Tibial nerve (tissue), 4 donors: ENCODE measurements at places on chromosomes 4 and X.
A peak's percentile ranks its signal among the peaks of the same experiment; 100 is the strongest.

GRCh38 chrX:95903490-95903889 is 781.2 kb upstream of the DIAPH2 start:
- no peak for DNase-seq

- no peak for DNase-seq
Observed at GRCh38 chr4:16817286-16817685, 81.2 kb downstream of the LDB2 start.

DNA sequence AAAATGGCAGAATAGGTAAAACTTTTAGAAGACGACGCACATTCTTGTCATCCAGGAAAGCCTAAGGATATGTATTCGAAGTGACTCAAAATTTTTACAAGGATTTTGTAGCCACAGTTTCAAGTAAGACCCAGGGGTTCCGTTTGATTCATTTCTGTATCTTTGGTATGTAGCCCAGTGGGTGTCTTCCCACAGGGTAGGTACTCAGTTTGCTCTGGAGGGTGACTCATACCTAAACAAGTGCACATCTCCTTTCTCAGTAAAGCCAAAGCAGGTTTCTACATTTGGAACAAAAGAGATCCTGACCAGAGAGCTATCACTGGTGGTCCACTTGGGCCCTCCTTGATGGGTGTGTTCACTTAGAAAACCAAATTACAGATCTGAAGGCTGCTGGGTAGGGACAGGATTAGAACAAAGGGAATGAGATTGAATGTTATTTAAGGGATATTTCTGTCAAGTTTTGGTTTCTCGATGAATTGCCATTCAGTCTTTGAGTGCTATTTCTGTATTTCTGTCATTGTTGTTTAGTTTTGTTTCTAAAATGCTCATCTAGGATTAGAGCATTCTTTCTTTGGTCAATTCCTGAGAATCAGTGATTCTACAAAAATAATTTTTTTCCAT is 56.1 kb downstream of the PLS3 start:
- DNase-seq = no peak

- DNase-seq = no peak
Observed at GRCh38 chr4:189773909-189774308, 166.8 kb upstream of the FRG1 start.

DNA sequence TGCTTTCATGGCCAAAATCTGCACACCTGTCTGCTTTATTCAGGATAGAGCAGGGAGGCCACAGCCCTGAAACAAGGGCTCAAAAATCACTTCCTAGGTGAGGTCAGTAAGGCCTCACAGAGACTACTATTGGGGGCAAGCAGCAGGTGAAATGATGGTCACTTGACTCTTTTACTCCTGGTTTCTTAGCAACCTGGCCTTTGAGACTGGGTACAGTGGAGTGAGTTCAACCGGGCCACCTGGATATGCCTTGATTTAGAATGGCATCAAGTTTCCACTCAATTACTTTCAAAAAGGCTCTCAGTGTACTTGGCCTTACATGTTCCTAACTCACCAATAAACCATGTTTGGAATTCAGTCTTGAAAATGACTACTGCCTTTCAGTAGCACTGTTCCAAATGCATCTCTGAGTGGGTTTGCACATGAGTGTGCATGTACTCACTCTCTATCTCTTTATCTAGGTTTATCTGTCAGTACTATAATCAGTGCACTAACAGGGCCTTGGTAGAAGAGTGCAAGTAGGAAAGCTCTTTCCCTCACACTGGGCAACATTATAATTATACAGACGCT is 388.2 kb downstream of the OPHN1 start:
- no peak for DNase-seq

DNA sequence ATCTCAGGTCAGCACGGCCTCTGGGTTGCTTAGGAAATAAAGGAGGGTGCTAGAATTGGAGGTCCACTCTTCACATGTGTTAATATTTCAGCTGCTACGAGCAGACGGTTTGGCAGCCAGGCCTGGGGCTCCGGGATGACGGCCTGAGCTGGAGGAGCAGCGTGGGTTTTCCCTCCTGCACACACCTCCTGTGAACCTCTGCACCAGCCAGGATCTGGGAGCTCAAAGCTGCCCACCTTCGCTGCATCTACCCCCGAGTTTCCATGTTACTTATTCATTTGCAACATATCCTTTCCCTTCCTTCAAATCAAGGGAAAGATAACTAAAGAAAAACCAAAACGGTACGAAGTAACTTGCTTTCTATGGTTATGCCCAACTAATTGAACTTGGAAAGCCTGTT is 13.6 kb downstream of the STOX2 start:
- DNase-seq = no peak

- DNase-seq = peak; percentile 57
Observed at GRCh38 chr4:151117371-151117962, 18.0 kb downstream of the RPS3A start.

DNA sequence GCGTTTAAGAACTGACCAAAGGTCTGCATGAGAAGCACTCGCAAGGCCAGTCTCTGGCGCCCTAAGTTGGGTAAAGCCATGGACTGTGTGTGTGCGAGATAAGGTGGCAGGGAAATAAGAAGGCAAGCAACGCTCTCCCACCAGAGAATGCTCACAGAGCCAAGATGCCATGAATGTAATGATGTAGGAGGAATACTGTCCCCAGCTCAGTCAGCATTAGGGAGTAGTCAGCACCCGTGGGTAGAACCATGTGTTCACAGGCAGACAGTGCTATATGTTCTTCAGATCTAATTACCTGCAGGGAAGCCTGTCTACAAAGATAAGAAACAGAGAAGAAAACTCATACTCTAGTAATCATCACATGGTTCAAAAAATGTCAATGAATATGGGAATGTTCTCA is 68.8 kb downstream of the SEC24D start:
- no peak for DNase-seq
